ENCODE measurements at places on chromosomes 4 and X.

GRCh38 chr4:133618963-133619362 lies 469.9 kb downstream of the PCDH10 start:
- DNase-seq: peak; percentile 29

DNA sequence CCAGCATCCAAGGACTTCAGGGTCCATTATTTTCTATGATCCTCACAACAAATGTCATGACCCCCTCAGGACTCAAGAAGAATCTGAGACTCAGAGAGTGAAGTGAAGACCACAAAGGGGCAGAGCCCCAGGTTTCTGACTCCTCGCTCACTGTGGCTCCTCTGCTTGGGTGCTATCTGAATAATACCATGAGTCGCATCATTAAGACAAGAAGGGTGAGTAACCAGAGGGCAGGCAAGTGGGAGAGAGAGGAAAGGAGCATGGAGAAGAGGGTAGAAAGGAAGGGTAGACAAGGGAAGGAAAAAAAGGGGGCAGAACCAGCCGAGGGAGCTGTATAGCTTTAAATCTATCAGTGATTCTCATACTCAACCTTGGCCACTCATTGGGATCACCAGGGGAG lies 15.5 kb upstream of the HSD17B10 start:
- no peak for DNase-seq

DNA sequence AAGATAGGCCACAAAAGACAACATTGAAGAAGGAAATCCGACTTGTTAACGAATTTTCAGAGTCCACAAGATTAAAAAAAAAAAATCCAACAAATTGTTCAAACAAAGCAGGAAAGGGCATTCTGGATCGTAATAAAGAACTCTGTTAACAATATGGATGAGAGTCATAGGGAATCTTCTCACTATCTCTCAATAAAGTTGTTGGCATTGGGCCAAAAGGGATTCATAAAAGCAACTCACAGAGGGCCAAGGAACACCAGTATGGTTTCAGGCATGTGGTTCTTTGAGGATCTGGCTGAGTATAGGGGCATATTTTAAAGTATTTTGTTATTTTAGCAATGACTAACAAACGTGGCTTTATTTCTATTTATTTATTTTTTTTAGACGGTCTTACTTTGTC lies 49.5 kb downstream of the SHISA3 start:
- DNase-seq: no peak

- DNase-seq: no peak
Observed at GRCh38 chr4:184165291-184165690, 52.4 kb downstream of the ENPP6 start.

DNA sequence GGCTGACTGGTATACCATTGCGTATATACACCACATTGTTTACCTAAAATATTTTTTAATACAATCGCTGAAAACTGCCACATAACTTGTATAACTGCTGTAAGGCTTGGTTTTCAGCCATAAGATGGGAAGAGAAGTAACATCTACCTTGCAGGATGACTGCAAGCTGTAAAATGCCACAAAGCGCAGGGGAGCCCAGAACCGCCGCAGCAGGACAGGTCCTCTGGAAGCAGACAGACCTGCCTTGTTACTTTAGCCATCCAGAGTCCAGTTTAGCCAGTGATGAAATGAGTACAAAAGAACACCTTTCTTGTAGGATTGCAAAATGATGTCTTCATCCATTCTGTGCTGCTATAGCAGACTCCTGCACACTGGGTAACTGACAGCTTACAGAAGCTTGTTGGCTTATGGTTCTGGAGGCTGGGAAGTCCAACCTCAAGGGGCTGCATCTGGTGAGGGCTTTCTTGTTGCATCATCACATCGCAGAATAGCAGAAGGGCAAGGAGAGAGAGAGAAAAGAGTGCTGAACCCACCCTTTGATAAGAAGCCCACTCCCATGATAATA lies 4.1 kb upstream of the CTBP1 start:
- no peak for DNase-seq

DNA sequence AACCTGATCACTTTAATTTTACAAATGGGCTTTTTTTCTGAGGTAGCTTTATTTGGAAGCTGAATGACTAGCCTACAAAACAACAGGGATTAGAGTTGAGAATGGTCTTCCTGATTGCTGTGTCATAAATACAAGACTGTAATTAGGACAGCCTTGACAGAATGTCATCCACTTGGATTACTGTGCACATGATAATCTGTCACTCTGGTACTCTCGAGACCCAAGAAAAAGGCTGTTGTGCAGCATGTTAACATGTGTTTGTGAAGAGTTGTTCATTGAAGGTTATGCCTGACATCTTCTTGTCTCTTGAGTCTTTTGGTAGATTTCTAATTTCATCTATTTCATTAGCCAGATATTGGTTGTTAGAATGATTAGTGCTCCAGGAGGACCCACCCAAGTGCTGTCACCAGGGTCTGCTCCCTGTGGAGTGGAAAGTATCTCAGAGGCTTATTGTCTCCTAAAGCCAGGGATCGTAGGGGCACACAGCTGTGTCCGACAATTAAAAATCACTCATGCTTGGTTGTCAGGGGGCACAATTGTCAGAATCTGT lies 212.2 kb upstream of the GPRIN3 start:
- DNase-seq: no peak

DNA sequence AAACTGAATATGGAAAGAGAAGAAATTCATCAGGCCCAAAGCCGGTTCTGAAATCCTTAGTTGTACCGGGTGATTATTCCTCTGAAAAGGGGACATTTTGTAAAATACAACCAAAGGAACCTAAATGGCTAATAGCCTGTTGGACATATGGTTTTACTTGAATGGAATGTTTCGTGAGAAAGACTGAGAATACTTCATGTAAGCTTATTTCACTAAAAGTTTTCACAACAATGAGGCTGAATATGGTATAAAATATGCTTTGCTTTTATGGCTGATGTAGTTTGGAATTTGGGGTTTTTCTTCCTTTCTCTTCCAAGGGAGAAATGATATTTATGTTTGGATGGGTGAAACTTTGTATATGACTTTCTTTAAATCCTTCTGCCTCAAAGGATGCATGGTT lies 2.7 kb downstream of the GRIA3 start:
- no peak for DNase-seq

DNA sequence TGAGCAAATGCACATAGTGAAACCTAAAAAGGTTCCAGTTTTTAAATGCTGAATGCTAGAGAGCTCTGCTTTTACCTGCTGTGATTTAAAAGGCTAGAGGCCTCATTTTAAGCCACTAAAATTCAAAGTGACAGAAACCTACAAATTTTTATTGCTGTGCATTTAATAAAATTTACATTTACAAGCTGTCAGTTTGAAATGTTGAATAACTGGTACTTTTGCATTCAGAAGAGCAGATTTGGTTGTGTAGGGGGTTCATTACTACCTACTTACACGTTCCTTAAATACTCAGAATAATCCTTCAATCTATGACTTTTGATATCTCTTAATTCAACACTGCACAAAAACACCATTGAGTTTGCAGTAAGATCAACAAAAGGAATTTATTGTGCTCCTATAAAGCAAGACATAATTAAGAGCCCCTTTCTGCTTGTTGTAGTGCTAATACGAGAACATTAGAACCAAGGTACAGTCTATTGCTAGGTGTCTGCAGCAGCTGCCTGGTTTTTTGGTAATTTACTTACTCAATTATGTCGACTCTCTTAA lies 27.9 kb downstream of the NKX3-2 start:
- DNase-seq: no peak

DNA sequence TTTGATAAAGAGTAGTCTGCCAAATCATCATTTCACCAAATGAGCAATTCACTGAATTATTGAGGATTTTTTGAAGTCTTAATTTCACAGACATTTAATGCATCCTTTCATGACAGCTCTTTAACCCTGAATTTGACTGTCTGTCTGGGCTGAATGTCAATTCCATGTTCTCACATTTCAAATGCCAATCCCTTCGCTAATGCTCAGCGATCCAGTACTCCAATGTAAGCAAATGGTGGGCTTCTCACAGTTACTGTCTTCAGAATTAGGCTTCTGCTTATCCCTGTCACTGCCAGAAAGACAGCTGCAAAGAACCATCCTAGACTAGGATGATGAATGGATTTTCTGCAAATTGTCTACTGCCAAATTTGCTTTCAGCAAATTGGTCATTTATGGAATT lies 36.2 kb upstream of the USP38 start:
- no peak for DNase-seq

GRCh38 chrX:56802428-56802827 lies 73.4 kb downstream of the NBDY start:
- DNase-seq: no peak

DNA sequence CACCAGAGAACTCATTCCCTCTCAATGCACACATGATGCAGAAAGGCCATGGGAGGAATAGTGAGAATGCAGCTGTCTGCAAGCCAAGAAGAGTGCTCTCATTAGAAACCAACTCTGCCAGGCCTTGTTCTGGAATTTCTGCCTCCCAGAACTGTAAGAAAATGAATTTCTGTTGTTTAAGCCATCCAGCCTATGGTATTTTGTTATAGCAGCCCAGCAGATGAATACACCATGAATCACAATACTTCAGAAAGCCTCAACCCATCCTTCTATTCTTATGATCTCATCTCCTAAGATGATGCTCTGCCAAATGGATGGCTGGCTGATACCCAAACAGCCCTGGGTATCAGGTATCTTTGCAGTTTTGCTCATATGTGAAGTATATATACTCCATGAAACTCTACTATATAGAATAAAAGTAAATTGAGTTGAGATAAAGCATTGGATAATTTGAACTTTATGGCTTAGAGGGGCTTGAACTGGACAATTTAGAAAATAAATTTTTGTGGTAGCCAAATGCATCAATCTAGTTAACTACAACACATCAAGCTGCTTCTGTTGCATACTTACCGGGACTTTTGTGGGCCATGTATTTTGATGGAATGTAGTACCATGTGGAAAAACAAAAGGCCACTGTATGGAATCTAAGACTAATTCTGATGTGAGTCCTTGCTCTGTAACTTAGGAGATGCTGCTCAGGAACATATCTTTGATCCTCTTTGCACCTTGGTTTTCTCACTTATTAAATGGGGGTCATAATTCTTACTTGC lies 245.9 kb downstream of the HS3ST1 start:
- DNase-seq: no peak

- DNase-seq: no peak
Observed at GRCh38 chrX:123175366-123176122, 8.5 kb upstream of the GRIA3 start.

GRCh38 chr4:108224611-108225053 lies 55.9 kb upstream of the LEF1 start:
- peak; percentile 75 for DNase-seq

DNA sequence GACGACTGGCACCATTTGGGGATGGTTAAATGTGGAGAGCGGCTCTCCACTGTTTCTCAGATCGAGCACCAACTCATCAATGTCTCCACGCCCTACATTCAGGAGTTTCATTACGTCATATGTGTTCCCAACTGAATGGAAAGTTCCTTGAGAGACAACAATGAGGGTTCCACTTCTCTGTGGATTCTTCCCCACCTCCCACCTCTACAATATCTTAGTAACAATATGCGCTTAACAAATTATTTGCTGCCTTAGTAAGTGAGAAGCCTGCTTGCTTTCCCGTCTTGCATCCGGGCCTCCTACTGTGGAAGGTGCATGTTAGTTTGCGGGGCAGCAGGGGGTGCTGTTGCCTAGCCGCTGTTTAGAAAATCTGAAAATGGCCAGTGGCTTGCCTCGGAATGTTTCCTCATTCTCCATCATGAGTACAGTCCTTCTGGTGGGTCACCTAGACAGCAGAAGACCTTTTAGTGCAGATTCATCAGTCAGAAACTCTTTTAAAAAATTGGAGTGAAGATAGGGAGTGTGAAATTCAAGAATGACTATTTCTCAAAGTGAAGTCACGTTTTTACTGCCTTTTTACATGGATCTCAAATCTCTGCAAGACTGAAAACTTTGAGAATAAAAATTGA lies 55.7 kb downstream of the PHOX2B start:
- peak; percentile 70 for DNase-seq

- no peak for DNase-seq
Observed at GRCh38 chrX:107654566-107654871, 26.2 kb downstream of the PRPS1 start.

DNA sequence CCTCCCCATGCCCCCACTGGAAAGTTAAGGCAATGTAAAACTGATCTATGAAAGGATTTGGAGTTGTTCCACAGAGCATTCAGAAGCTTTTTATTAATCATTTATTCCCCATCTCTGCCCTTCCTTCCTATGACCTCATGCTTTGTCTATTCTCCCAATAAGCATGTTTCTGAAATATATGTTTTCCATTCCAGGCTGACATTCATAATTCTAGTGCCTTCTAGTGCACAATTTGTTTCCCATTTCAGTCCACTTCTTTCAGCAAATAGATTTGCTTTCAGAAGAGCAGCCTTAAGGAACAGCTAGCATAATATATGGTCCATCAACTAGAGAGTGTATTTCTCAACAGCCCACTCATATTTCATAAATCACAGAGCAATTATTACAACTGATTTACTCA lies 77.1 kb upstream of the ATXN3L start:
- no peak for DNase-seq

GRCh38 chrX:7119950-7120877 lies 27.3 kb upstream of the STS start:
- DNase-seq: peak; percentile 36

- DNase-seq: peak; percentile 53
Observed at GRCh38 chr4:6332042-6332668, 62.5 kb downstream of the WFS1 start.

- no peak for DNase-seq
Observed at GRCh38 chrX:133771086-133771646, 214.2 kb downstream of the GPC3 start.

GRCh38 chrX:78517124-78517523 lies 142.0 kb downstream of the RTL3 start:
- no peak for DNase-seq

DNA sequence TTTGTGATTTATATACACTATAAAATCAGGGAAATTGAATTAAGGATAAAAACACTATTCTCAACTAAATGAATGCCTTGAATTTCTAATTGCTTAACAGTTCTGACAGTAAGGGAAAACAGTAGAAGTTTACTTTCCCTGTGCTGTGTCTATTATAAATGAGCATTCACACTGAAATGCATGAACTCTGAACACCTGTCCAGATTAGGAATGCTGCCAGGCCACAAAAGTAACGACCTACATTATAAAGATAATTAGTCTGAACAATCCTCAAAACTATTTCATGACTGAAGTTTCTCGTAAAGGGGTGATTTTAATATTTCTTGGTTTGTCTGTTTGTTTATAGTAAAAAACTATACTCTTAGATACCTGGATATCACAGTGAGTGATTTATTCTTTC lies 2.0 kb downstream of the NDST3 start:
- no peak for DNase-seq

GRCh38 chr4:176287546-176287945 lies 18.5 kb upstream of the ASB5 start:
- DNase-seq: no peak

DNA sequence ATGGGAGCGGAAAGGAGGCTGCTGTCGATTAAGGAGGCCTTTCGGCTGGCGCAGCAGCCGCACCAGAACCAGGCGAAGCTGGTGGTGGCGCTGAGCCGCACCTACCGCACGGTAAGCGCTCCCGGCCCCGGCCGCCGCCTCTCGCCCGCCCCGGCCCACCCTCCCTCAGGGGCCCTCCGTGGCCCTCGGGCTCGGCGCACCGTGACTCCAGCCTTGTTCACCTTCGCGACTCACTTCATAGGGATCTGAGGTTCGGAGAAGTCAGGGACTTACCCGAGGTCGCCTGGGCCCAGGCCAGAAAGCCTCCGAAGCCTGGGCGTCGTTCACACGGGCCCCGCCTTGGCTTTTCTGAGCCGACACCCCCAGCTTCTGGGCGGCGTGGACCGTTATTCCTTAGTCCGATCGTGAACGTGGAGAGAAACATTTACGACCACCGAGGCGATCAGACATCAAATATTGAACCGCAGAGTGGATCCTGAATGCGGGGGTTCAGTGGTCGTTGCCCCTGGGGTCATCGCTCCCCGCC lies 362 bp downstream of the NCAPG start:
- no peak for DNase-seq

GRCh38 chr4:94216394-94216793 lies 8.7 kb downstream of the SMARCAD1 start:
- no peak for DNase-seq
